ENCODE measurements at places on chromosomes 4 and X.
A peak's percentile ranks its signal among the peaks of the same experiment; 100 is the strongest.

DNA sequence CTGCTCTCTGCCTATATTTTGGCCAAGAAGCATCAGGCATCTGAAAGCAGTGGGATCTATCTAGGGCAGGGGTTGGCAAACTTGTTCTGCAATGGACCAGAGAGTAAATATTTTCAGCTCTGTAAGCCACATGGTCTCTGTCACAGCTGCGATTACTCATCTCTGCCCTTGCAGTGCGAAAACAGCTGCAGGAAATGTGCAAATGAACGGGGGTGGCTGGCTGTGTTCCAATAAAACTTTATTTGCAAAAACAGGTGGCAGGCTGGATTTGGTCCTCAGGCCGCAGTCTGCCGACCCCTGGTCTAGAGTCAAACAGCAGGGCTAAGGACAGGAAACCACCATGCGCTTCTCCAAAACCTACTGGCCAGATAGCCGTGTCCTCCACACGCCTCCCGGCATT, 48.6 kb downstream of the ACOX3 start:
- DNase-seq: no peak

DNA sequence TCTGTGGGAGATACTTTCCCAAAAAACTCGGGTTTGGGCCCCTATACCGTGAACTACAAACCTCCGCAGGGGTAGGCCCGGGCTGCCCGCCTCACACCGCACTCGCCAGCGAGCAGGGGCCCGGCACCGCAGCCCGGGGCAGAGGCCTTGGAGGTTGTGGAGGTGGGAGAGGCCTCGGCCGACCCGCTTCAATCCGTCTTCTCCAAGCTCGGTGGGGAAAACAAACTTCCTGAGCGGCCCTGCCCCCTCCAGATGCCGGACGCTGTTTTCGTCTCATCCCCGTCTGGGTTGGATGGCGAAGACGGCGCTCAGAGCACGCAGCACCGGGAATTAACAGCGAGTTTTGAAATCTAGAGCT, 442 bp upstream of the MCUB start:
- peak; percentile 66 for DNase-seq

- no peak for DNase-seq
These were observed 68.7 kb downstream of the CRMP1 start for GRCh38 chr4:5824227-5824626.

DNA sequence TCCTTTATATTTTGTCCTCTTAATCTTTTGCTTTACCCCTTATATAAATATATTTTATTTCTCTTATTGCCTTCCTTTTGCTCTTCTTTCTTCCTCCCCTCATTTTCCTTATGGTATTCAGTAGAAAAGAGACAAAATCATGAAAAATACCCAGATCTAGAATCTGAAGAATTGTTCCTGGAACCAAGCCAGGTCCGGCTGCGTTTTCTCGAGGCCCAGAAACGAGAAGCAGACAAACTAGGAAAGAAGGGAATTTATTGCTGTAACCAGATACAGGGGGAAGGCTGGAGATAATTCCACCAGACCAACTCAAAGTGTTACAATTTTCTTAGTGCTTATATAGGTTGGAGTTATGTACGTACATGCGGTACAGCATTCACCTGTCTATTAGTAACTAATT, 328.7 kb downstream of the GABRG1 start:
- DNase-seq: no peak

- no peak for DNase-seq
These were observed 738.0 kb upstream of the PITX2 start for GRCh38 chr4:111360906-111361305.

- DNase-seq: no peak
These were observed 16.8 kb downstream of the BANK1 start for GRCh38 chr4:101807351-101807750.

- no peak for DNase-seq
These were observed at the start of gene NXF3 for GRCh38 chrX:103092942-103093341. NXF3 (minus strand) TSS chrX:103093143; CDS start chrX:103093023, 120 bp downstream.

DNA sequence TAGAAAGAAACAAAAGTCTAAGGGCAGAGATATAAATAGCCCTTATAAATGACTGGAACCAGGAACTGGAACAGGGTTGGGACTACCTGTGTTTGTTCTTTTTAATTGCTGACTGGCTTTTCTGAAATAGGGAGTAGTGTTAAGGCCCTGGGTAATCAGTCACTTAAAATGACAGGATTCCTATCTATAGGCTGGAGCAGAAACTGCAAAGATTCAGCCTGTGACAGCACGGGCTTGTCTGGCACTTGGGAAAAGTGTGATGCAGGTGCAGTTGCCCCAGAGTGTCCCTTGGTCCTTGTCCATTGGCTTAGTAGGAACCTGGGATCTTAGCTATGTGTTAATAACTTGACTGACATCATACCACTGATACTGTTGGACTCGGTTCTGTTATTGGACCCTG, 14.7 kb upstream of the PLAC8 start:
- DNase-seq: no peak

DNA sequence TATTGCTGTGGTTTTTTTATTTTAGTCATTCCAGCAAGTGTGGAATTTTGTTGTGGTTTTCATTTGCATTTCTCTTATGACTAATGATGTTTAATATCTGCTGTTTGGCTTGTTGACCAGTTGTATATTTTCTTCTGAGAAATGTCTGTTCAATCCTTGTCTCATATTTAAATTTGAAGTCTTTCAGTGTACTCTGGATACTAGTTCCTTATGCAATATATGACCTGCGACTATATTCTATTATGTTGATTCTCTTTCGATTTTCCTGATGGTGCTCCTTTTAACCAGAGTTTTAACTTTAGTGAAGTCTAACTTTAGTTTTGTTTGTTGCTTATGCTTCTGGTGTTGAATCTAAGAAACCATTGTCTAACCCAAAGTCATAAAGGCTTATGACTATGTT, 1528.0 kb downstream of the TECRL start:
- DNase-seq: no peak

DNA sequence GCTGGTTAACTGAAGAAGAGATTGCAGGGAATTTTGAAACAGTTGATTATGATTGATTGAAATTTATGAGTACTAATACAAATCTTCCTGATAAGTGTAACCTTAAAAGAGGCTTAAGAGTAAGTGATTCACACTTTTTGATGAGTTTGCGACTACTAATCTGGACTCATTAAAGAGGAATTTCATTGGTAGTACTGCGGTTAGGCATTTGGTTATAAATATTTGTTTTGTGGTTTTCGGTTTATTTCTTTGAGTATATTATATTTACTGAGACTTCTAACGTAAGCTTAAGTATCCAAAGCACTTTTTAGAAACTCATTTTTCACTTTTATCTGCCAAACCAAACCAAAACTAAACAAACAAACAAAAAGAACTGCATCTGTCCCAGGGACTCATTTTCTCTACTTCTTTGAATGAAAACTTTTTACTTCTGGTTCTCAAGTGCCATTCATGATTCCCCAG, 20.7 kb downstream of the SLIT2 start:
- no peak for DNase-seq

GRCh38 chrX:135544338-135544948, 24.0 kb downstream of the INTS6L start:
- DNase-seq: no peak

- peak; percentile 23 for DNase-seq
These were observed 161.2 kb upstream of the SPRY1 start for GRCh38 chr4:123235431-123235830.

DNA sequence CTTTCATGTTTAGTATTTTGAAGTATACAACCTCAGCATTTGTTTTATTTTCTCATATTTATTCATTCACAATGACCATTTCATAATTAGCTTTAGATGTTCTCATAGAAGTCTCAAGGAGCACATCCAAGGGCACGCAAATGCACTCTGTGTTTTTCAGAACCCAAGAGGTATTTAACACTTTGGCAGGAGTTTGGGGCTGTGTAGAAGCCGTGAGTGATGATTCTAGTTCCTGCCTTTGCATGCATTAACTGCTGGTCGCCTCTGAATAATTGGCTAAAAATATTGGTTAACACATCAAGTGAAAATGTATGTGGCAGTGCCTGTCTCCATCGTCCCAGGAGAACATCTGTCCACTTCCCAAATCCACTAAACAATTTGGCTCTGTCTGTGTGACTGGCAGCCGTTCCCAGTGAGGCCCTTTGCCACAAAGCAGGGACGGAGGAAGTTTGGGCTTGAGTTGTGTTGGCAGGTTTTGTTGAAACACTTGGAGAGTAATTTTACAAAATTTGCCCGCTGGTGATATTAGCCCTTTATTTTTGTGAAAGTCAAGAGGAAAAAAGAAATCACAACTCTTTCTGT, 730.7 kb upstream of the SLIT2 start:
- no peak for DNase-seq

GRCh38 chr4:165520086-165520485, 141.3 kb downstream of the CPE start:
- DNase-seq: no peak

DNA sequence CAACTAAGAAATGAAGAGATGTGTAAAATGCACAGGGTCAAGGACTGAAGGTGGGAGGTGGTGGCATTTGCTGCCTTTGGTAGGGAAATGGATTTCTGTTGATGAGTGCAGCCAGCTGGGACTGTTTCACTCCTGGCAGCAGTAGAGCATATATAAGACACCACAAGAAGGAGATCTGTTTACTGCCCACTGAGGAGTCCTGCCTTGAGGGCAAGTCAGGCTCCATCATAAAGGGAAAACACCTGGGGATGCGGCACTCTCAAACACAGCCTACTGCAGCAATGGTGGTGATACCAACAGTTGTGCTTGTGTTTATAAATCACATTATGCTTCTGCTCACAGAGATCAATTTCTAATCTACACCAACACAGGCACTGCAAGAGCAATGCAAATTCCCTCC, 222.1 kb downstream of the TACR3 start:
- no peak for DNase-seq

GRCh38 chrX:39897741-39898097, 200.0 kb downstream of the BCOR start:
- DNase-seq: no peak

- no peak for DNase-seq
These were observed 1.3 kb downstream of the SCRG1 start for GRCh38 chr4:173397604-173398003.

DNA sequence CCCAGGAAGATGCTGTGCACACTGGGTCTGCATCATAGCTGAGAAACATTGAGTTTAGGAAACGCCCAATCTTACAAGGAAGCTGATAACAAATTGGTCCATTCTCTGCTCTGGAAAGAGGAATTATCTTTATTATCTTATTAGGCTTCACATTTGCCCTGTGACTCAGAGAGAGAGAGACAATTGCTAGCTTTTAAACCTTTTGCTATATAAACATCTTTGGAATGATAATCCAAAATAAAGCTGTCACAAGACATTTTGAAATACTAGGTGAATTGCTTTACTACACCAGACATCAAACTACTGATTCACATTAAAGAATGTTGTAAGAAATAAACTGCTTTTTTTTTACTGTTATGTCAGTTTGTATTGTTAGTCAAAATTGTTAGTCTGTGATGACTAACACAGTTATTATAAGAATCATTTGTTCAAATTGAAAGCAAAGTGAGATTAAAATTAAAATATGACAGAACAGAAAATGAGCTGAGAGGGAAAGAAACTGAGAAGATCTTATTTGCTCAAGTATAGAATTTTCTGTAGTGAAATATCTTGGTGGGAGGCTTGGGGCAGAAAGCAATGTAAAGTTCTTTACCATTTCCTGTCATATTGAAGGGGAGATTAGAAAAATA, 765.4 kb upstream of the PCDH10 start:
- no peak for DNase-seq

GRCh38 chrX:17580539-17581152, 156.6 kb upstream of the SCML1 start:
- DNase-seq: no peak

- DNase-seq: no peak
These were observed 193.5 kb downstream of the MAD2L1 start for GRCh38 chr4:119873132-119873531.

GRCh38 chr4:126784966-126785580, 847.7 kb upstream of the INTU start:
- no peak for DNase-seq

- no peak for DNase-seq
These were observed 11.1 kb downstream of the TMEM164 start for GRCh38 chrX:110013968-110014367.

- no peak for DNase-seq
These were observed 15.2 kb downstream of the USP53 start for GRCh38 chr4:119227690-119228089.

GRCh38 chr4:40722576-40723161, 27.1 kb upstream of the NSUN7 start:
- DNase-seq: no peak

- no peak for DNase-seq
These were observed 94.6 kb downstream of the UBE2K start for GRCh38 chr4:39792529-39792928.

- no peak for DNase-seq
These were observed 33.3 kb upstream of the TLL1 start for GRCh38 chr4:165839615-165840333.

DNA sequence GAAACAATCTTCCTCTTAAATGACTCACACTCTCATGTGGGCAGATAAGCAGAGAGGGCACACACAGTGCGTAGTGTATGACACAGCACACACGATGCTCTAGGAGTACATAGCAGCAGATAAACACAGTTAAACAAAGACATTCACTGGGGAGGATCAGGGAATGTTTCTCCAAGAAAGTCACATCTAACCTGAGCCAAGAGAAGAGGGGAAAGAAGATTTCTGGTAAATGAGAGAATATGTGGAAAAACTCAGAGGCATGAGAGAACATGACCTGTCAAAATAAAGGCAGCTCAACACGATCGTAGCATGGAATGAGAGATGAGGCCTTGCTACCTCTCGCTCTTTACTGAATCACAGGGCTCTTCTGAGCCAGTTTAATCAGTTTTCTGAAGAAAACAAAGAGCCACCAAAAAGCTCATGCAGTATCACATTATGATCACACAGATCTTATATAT, 251.0 kb downstream of the ANK2 start:
- no peak for DNase-seq

GRCh38 chr4:27360790-27361267, 500.2 kb downstream of the STIM2 start:
- DNase-seq: no peak

DNA sequence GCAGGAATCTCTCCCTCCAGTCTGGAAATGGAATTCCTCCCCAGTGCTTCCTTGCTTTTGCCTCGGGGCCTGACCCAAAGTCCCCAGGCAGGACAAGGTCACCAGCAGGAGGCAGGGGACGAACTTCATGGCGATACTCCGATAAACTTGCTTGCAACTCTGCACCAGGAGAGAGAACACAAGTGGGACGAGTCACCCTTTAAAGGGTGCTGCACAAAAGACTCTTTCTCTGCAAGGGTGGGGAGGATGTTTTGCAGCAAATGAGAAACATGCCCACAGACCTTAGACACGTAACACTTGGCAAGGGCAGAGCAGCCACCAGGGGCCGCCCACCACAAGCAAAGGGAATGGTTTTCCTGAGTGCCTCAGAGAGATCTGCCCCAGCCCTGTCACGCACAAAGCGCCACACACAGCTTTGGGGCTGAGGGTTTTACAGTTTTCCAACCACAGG, at the start of gene FGFBP2:
Gene FGFBP2, minus strand, starts transcription at position 175 of the 451 bp plus-strand sequence. Its CDS starts 46 bp downstream, at position 129.
- DNase-seq: peak; percentile 5

DNA sequence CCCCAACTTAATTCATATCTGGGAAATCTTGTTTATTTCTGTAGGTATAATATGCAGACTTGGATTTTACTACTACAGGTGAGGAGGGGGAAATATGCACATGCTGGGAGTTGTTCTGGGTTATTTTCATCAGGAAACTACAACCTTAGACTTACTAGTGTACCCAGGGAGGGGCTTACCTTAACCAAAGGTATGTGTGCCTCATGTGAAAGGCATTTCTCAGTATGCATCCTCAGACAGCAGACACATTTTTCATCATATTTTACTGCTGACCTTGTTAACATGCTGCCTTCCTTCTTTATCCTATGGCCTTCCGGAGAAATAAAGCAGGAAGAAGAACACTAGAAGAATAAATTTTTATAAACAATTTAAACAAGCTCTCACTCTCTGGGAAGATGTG, 214.9 kb downstream of the SPANXN4 start:
- no peak for DNase-seq

All from SW 1271 (cell line).